ENCODE measurements at places on chromosomes 12 and 14.

GRCh38 chr14:50871914-50872732 is at the start of gene ABHD12B:
Gene ABHD12B, plus strand, starts transcription at chr14:50872053. Its CDS starts 122 bp downstream, at chr14:50872175.
- DNase-seq, result no peak

DNA sequence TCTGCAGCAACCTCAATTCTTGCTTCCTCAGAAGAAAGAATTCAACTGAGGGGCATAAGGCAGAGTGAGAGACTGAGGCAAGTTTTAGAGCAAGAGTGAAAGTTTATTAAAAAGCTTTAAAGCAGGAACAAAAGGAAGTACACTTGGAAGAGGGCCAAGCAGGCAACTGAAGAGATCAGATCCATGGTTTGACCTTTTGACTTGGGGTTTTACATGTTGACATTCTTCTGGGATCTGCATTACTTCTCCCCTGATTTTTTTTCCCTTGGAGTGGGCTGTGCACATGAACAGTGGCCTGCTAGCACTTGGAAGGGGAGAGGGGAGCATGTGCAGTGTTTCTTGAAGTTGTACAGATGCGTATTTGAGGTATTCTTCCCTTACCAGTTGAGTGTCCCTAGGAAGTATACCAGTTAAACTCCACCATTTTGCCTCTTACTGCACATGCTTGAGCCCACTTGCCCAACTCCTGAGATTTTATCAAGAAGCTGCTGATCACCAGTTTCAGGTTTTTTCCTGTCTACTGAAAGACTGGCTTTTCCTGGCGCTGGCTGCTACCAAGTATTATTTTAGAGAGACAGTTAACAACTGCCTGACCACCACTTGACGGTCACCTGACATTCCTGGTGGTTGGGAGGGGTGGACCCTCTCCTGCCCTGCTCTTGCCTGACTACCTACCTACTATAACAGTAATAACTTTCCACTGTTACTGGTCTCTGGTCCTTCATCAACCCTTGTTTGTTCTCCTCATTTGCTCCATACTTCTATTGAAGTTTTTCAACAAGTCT is 26.0 kb upstream of the TMTC2 start:
- no peak for DNase-seq

GRCh38 chr12:6336889-6337853 is 4.7 kb downstream of the TNFRSF1A start:
- DNase-seq, result no peak

DNA sequence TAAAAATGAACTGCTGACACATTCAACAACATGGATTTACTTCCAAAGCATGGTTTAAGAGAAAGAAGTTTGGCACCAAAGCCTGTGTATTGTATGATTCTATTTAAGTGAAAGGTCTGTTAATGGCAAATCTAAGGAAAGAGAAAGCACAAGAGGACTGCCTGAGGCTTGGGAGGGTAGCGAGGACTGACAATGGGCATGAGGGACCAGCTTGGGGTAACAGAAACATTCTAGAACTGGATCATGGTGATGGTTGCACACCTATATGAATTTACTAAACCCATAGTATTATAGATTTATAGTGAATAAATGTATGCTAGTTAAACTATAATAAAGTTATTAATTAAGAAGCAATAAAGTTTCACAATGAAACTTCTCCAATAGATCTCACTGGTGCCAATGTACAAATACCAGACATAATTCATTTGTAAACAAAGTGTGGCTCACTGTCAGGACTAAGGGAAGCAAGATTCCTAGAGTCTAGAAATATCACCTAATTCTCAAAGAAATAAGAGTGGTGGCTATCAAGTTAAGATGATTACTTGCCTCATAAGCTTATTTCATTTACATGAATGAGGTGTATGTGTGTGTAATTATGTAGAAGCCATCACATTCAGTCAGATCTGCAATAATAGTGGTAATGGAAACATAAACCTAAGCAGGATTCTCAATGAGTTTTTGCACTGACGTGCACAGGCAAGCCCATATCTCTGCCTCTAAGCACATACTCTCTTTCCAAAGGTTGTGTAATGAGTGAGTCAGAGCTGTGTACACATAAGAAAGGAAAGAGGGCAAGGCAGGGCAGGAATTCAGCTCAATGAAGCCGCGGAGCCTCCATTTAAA is 353.4 kb downstream of the KCNH5 start:
- peak; percentile 28 for DNase-seq

- no peak for DNase-seq
Measured at GRCh38 chr12:57754411-57755193, at the start of gene MARCHF9. Gene MARCHF9, plus strand, starts transcription at chr12:57755103. Its CDS starts 426 bp downstream, at chr12:57755529.

DNA sequence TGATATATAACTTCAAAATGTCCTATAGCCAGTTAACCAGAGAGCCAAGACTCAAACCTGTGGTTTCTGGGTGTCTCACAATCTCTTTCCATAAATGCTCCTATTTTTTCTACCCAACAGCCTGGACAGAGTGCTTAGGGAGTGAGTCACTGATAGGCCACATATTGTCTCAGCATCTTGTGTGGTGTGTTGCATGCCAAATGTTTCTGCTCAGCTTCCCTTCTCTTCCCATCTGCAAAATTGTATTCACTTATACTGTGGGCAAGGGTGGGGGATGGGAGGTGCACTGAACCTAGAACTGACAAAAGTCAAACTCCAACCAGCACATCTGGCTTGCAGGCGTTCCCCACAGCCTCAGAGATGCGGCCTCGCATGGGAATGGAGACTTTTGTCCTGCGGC is 123.3 kb downstream of the KCNA5 start:
- peak; percentile 91 for DNase-seq

- DNase-seq, result no peak
Measured at GRCh38 chr12:111201036-111201435, 167.9 kb downstream of the PHETA1 start.

DNA sequence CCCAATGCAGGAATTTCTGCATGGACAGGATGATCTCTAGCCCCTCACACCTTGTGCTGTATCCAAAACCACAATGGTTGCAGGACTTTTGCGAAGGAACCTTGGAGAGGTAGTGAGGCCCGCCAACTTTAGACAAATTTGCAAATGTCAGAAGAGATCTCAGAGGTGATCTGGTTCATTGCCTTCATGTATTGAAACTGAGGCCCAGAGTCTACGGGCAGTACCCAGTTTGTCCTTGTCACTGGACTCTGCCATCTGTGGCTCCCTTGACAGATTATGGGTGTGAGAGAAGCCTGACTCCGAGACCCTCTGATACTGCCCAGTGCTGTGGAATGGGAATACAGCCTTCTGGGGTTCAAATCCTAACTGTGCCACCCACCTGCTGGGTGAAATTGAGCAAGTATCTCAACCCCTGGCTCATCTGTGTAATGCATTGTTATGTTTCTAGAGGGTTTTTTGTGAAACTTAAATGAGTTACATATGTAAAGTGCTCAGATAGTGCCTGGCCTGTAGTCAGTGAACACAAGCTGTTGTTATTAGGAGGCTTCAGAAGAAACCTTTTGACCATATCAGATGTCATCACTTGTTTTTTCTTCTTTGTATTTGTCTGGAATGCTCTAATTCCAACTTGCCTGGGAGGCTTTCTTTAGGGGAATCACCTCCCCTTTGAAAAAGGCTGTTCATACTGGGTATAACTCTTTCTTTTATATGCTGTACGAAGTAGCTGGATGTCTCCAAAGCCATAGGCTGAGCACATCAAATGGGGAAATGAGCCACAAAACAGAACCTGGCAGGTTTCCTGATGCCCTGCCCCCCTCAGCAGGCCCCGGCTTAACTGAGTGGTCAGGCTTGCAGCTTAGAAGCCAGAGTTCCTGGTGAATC is 71.4 kb upstream of the SRSF5 start:
- peak; percentile 9 for DNase-seq

GRCh38 chr12:34397591-34398365 is 375.5 kb downstream of the ALG10 start:
- DNase-seq, result no peak

DNA sequence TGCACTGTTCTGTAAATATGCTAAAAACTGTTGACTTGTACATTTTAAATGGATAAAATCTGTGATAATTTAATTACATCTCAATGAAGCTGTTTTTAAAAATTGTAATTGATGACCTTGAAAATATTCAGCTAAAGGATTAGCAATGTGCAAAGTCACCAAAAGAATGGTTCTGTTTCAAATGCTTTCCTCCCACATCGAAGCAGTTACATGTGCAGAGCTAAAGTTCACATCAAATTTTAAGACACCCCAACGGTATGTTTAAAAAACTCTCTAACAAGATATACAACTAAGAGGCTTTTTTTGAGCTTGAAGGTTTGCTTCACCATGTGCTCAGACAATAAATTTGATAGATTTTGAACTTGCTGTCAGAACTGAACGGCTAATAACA is 114.6 kb upstream of the KRAS start:
- no peak for DNase-seq

GRCh38 chr12:131209082-131210070 is 255.7 kb downstream of the ADGRD1 start:
- DNase-seq, result no peak

GRCh38 chr12:109156586-109156985 is 40.2 kb downstream of the ACACB start:
- no peak for DNase-seq

DNA sequence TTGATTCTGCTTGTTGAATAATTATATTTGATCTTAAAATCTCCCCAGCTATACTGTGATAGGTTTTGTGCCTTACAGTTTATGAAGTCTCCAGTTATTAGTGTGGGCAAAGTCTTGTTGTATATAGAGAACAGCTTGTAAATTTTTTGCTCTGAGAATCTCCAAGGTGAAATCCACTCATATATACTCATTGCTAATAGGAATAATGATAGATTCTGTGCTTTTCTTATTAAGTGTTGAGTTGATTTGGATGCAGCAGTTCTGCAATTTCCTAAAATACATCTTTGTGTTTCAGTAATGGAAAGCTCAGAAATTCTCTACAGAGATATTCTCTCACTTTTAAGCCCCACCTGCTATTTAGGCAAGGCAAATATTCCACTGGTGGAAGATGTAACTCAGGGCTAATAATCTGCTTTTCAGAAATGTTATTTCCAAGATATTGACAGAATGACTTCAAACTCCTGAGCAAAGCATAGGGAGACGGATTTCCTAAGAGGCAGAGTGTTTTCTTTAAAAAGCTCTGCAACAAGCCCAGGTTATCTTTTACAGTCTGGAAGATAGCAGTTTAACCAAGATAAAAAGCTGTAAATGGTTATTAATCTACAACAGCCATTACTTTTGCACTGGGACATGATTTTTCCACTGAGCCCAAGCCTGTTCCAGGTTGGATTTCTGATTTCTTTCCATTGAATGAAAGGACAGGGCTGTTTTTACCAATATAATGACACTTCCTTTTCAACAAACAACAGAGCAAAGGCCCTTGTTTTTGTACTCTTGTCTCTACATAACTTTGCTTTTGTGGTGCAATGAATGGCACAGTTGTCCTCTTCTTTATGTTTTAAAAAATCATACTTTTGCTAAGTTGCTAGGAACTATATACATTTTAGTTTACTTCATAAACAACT is 239.9 kb upstream of the ATP2B1 start:
- no peak for DNase-seq

GRCh38 chr12:120722784-120723183 is 2.8 kb upstream of the ACADS start:
- DNase-seq, result no peak

DNA sequence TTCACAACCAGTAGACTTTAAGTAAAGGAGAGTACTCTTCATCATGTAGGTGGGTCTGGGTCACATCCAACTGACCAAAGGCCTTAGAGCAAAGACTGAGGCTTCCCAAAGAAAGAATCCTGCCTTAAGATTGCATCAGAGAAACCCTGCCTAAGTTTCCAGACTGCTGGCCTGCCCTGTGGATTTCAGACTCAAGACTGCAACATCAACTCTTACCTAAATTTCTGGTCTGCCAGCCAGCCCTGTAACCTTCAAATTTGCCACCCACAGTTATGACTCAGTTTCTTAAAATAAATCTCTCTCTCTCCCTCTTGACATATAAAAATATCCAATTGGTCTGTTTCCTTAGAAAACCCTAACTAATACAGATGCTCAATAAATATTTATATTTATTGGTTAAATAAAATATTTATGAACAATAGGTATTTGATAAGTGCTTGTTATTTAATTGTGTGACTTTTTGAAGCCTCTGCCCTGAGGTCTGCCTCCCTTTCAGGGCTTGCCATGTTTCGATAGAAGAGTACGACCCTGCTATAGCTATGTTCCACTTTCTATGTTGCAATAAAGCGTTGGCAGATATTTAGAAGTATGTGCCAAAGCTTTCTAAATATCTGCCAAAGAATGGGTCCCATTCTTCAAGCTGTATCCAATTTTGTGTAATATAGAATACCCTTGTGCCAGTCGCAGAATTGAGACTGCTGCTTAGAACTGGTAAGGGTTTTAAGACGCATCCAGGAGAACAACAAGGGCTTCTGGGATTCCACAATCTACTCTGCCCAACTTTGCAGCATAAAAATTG is 65.7 kb downstream of the TMEM30B start:
- no peak for DNase-seq

DNA sequence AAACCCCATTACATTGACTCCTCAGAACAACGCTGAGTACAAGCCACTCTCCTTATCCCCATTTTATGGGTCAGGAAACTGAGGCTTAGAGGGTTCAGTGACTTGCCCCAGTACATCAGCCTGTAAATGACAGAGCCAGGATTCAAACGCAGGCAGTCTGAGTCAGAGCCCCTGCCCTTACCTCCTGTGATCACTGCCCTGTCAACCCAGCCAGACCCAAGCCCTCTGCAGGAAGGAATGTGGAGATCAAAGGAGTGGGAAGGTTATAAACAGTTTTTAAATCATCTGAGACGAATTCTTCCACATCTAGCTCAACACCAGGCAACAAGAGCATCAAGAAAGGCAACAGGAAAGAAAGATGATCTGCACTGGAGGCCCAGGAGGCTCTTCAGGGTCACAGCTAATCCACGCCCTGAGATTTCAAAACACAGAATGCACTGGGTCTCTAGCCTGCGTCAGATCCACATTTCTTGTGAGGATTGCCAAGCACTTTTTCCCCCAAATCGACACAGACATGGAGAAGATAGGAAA is 38.5 kb downstream of the SPTB start:
- DNase-seq, result peak; percentile 75

DNA sequence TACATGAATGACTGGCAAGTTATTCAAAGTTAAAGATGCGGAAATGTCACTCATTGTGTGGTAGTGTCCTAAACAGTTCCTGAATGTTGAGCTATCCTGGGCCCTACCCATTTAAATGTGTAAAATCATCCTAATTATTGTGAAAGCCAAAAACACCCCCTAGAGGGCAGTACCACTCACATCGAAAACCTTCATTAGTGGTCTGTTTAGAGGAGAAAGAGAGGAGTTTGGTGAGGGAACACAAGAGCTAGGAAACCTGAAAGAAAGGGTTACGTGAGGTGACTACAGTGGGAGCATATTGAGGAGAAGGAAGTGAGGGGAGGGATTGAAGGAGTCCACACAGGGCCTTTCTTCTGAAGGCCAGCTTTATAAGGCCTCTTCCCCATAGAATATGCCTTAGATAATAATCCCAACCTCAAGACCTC is 2.5 kb upstream of the TEP1 start:
- peak; percentile 53 for DNase-seq

GRCh38 chr12:56991319-56992246 is 14.8 kb downstream of the ZBTB39 start:
- no peak for DNase-seq

GRCh38 chr12:77294016-77294415 is 228.6 kb upstream of the E2F7 start:
- DNase-seq, result peak; percentile 9

- DNase-seq, result no peak
Measured at GRCh38 chr12:13740149-13740545, 241.3 kb downstream of the GRIN2B start.

- no peak for DNase-seq
Measured at GRCh38 chr12:69022674-69023073, 89.7 kb upstream of the CPM start.

GRCh38 chr14:101716956-101717662 is 44.4 kb upstream of the PPP2R5C start:
- DNase-seq, result peak; percentile 21
